ENCODE measurements at places on chromosomes 7 and 10.

DNA sequence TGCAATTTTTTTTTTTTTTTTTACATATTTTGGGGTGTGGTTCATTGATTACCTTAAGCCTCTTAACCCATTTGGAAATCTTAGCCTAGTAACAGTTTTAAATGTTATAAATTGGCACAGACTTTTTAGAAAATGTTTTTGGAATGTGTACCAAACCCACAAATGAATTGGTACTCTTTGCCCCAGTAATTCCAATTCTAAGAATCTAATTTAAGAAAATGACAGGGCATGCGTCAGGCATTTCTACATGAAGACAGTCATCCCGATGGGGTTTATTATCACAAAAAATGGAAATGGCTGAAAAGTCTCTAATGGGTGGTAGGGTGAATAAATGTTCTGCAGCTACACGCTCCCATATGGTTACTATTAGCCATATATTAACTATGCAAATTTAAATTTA is 54.9 kb downstream of the ITIH5 start:
- DNase-seq: no peak

DNA sequence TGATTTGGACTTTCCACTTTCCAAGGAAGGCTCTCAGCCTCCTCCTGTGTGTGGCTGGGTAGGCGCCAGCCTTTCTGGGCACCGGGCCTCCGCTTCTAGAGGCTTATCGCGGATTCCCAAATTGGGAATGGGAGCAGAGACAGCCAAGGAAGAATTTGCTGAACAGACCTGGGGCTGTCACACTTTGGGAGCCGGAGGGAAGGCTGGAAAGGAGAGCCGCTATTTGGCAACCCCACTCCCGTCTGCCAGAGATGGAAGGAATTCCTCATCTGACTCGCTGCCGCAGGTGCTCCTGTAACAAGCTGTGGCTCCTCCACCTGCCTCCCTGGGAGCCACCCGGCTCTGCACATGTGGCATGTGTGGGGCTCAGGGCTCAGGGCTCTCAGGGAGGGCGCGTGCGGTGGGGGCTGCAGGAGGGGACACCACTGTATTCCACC is 50.8 kb upstream of the ECHDC3 start:
- DNase-seq: peak; percentile 11

DNA sequence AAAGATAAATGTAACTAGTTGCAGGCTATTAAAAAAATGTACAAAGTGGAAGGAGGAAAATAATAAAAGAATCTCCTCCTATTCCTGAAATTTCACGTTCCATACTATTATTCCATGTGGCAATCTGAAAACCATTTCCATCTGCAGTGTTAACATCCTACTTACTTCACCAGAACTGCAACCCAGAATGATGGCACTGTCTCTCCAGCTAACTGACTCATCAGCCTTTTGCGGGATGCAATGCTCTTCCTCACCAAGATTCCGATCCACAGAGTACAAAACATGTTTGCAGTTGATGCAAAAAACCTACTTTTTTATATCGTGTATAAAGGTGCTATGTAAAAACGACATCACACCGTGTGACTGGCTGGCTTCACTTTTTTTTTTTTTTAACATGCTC is 50.8 kb downstream of the ESYT2 start:
- no peak for DNase-seq

- DNase-seq: no peak
Measured at GRCh38 chr10:128443925-128444518, 317.8 kb upstream of the MKI67 start.
